Activated T-cell treated with anti-CD3 and anti-CD28 coated beads, Interleukin-2, amount 50 U/mL, for 72 hours (primary cell): ENCODE measurements at places on chromosomes 12 and 14.
A peak's percentile ranks its signal among the peaks of the same experiment; 100 is the strongest.

DNA sequence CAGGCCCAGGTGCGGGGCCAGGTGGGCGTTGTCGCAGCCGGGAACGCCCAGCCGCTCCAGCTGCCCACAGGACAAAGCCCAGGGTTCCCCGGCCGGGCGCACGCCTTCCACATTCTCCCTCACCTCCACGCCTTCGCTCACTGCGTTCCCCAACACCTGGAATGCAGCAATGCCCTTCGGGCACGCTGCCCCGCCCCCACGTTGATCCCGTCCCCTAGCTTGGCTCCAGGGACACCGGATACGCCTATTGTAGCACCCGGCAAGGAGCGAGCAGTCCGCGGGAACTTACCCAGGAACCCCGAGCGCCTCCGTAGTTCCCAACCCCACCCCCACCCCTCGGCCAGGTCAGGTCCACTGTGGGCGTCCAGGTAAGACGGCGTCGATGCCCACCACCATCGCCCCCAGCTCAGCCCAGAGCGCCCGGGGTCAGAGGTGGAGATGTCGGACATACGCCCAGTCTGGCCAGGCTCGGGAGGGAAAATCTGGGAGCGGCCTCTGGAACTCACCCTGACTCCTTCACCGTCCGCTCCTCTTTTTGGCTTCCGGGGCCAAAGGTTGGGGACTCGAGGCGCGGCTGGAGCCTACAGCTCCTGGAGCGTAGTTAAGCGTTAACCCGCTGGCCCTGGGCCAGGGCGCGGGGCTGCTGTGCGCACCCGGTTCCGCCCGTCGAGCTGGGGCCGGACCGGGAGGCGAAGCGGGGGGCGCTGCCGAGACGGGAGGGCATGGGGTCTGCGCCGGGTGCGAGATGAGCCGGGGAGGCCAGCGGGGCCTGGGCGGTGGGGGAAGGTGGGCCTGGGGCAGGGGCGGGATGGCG, 594 bp upstream of the CEP170B start:
- H3K27me3 ChIP-seq: peaks cover 17% of the 10 kb centered on the region
- H3K4me3 ChIP-seq: peak overlapping the region; percentile 62
- peak; percentile 34 for DNase-seq
- no peaks in the 10 kb centered on the region for H3K36me3 ChIP-seq
- no peak overlapping the region for H3K27ac ChIP-seq
- peaks cover 5% of the 10 kb centered on the region for H3K4me1 ChIP-seq

GRCh38 chr12:80490329-80490728, 46.3 kb downstream of the PTPRQ start:
- no peaks in the 10 kb centered on the region for H3K27me3 ChIP-seq
- H3K4me3 ChIP-seq: no peak overlapping the region
- H3K4me1 ChIP-seq: no peaks in the 10 kb centered on the region
- no peak for DNase-seq

DNA sequence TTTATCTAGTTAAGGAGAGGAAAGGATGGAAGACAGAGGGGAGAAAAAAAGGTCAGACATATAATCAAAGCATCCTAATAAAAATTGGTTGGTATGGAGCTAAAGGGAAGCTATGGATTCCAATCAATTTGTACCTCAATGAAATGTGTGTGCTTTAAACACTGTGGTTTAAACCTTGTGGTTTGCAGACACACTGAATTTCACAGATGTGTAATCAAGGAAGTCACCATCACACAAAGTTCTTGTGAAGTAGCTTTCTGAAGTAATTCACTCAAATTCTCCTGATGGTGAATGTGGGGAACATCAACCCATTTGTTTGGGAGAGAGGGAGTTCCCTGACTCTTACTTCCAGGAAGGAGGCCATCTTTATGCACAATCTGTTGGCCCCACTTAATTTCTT, 243.3 kb upstream of the KRR1 start:
- peaks cover 24% of the 10 kb centered on the region for H3K27me3 ChIP-seq
- no peak for DNase-seq
- no peaks in the 10 kb centered on the region for H3K36me3 ChIP-seq
- peaks cover 15% of the 10 kb centered on the region for H3K4me1 ChIP-seq

- H3K4me3 ChIP-seq: no peak overlapping the region
- no peaks in the 10 kb centered on the region for H3K27me3 ChIP-seq
- no peaks in the 10 kb centered on the region for H3K36me3 ChIP-seq
- H3K4me1 ChIP-seq: no peaks in the 10 kb centered on the region
- no peak for DNase-seq
Measured at GRCh38 chr14:78737601-78738000, 567.4 kb downstream of the NRXN3 start.

DNA sequence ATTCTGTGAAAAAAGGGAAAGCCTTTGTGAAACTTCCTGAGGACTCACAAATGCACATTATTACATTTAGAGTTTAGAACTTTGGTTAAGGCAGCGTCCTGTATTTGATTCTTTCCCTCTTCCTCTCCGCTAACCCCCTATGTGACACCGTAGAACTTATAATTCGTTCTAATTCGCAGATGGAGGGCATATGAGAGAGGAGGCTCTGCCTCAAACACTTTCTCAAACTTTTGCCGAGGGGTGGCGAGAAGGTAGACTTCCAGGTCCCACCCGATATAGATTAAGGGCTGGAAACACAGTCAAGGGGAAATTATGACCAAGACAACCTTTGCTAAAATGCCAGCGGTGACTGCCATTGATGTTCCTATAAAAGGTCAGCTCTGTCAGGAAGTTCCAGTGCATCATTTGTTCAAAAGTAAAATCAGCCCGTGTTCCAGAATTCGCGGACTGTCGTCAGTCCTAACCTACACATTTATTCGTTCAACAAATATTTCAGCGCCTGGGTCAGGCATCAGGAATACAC, 904 bp upstream of the PAPOLA start:
- H3K4me3 ChIP-seq: peak overlapping the region; percentile 99
- peaks cover 33% of the 10 kb centered on the region for H3K4me1 ChIP-seq

- no peak overlapping the region for H3K27ac ChIP-seq
- no peak for DNase-seq
- no peaks in the 10 kb centered on the region for H3K36me3 ChIP-seq
- no peaks in the 10 kb centered on the region for H3K27me3 ChIP-seq
- no peak overlapping the region for H3K4me3 ChIP-seq
- peaks cover 45% of the 10 kb centered on the region for H3K4me1 ChIP-seq
Measured at GRCh38 chr14:103638594-103638993, 9.6 kb downstream of the KLC1 start.
